Placental pericyte (primary cell): ENCODE measurements at places on chromosomes 4 and X. TPM values are rescaled to one million over a fixed set of nuclear protein-coding genes. Genes with fewer than 3 reads are reported as not detected.

GPR101 gene
- not detected in 2 replicates for total RNA-seq

CT45A6 gene
- not detected in 2 replicates for total RNA-seq

COX7B2 gene
- total RNA-seq: not detected in 2 replicates

GSX2 gene
- not detected in 2 replicates for total RNA-seq

GPR173 gene
- total RNA-seq: 1.9 and 3.7 TPM in 2 replicates
